AG09319 (cell line): ENCODE measurements at places on chromosomes 6 and 20.
A peak's percentile ranks its signal among the peaks of the same experiment; 100 is the strongest.

GRCh38 chr6:71139249-71139648, 149.4 kb upstream of the OGFRL1 start:
- no peak for DNase-seq

DNA sequence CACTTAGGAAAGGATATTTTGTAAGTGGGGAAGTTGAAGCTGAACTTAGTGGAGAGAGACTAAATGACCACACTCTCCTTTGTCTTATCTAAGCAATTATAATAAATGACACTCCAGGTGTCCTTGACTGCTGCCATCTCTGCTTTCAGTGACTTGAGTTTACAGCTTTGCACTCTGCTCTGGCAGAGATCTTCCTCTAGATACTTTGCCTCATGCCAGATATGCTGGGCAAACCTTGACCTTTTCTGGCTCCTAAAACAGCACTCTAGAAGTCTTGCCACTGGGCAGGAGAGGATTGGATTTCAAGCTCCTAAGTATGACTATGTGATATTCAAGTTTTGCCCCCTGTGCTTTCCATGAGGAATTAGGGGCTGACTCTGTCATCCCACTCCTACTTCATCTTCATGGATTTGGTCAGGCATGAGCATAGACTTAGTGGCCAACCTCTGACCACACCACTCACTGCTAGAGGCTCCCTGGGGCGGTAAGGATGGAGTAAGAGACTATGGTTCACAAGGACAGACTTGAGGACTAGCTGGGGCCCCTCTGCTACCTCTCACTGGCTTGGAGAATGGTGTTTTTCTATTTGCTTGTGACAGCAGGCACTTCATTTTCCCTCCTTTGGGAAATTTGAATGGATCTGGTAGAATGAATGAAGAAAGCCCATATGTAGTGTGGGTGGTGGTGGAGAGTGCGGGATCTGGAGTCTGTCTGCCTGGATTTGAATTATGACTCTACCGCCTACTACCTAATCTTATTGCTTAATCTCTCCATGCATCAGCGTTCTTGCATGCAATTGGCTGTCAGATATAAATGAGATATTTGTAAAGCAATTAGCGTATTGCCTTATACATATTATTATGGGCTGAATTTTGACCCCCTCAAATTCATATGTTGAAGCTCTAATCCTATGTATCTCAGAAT, 191.4 kb downstream of the REV3L start:
- DNase-seq, result no peak

- DNase-seq, result no peak
These were observed 45.2 kb downstream of the BACH2 start for GRCh38 chr6:90251295-90251992.

GRCh38 chr20:40808936-40809335, 119.9 kb upstream of the MAFB start:
- DNase-seq, result no peak

- no peak for DNase-seq
These were observed 618.9 kb upstream of the GJE1 start for GRCh38 chr6:141513830-141514229.

DNA sequence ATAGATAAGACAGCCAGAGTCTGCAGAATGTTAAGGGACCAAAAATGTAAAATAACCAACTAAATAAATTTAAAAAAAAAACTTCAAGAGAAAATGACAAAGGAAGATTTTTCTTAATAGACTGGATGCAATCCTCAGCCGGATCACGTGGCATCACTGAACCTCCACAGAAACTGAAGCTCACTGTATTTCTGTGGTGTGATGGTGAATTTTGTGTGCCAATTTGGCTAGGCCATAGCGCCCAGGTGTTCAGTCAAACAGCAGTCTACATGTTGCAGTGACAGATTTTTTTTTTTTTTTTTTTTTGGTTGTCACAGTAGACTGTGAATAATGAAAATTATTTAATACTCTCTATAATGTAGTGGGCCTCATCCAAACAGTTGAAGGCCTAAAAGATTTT, 95.5 kb downstream of the ARHGAP18 start:
- DNase-seq, result no peak

- DNase-seq, result no peak
These were observed 104.0 kb upstream of the PRSS16 start for GRCh38 chr6:27143474-27144026.

DNA sequence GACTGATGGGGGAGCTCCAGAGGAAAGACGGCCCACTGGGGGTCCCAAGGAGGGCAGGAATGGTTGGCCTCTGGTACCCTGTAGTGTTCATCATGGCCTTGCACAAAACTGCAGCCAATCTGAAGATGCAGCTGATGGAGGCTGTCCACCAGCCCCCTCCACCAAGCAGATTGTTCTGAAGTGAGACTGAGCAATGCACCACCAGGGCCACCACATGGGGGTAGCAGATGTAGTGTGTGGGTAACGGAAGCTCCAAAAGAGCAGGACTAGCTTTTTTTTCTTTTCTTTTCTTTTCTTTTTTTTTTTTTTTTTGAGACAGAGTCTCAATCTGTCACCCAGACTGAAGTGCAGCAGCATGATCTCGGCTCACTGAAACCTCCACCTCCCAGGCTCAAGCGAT, 181.0 kb upstream of the MYLIP start:
- no peak for DNase-seq

DNA sequence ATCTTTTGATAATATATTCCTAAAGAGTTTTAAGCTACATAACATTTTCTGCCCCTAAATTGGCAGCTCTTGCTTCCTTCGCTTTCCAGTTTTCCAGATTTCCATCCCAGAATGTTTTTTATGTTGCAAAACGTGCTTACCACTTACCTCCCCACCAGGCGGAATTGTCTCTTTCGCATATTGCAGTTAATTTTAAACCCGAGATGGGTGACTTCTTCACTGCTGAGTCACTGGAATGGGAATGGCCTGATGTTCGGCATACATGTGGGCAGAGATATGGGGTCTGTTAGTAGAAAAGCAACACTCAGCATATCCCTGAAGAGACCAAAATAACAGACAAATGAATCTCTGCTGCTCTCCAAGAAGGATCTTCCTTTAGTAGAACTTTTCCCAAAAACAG, 491.2 kb downstream of the PREX1 start:
- no peak for DNase-seq

GRCh38 chr6:26304797-26305640, 60.0 kb upstream of the BTN3A2 start:
- DNase-seq, result peak; percentile 75

DNA sequence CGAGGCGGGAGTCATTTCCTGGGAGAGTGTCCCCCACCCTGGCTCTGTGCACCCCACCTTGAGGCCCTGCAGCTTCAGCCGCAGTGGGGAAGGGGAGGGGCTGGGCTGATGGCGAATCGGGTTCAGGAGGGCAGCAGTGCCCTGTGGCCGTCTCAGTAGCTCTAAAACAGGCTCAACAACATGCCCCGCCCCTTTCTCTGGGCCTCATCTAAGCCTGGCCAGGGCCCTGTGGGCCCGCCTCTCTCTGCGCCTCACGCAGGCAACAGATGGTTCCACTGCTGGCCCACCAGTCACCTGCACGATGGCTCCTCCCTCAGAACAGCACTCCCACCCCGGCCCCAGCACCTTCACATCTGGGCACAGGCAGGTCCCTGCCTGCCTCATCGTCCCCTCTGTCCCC, 30.2 kb downstream of the CHRNA4 start:
- no peak for DNase-seq

- DNase-seq, result no peak
These were observed 22.4 kb upstream of the TMEM217 start for GRCh38 chr6:37280162-37280887.

DNA sequence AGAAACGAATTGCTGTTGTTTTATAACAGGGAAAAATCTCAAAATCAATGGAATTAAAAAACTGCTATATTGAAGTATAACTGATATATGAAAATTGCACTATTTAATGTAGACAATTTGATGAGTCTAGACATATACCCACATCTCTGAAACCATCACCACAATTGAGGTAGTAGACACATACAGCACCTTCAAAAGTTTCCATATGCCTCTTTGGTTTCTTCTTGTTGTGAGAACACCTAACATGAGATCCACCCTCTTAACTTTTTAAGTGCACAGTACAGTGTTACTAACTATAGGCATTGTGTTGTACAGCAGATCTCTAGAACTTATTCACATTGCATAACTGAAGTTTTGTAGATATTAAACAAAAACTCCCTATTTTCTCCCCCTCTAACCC, 14.0 kb upstream of the SLC17A5 start:
- no peak for DNase-seq

DNA sequence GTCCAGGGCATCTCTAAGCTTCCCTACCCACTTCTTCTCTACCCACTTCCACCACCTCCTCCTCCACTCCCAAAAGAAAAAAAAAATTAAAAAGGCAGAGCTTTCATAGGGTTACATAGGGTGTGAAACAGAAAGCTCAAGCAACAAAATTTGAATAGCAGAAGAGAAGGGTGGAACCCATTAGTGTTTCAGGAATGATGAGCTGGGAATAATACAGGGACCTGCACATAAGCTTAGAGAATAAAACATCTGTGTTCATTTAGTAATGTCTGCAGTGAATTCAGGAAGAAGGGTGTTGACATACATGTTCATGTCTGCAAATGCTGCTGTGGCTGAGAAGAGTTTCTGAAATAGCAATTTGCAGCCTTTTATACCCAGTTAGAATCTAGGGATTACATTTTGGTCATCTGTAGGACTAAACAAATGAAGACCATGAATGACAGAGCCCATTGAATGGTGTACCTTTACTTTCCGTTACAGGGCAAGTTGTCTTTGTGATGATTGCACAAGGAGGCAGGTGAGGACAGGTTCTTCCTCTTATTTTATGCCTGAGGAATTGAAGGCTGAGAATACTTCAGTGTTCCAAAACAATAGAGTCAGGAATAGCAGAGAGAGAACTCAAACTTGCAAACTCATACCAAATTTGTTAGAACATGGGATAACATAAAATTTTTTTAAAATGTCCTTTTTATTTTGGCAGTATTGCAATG, 975.1 kb downstream of the TFAP2A start:
- no peak for DNase-seq

DNA sequence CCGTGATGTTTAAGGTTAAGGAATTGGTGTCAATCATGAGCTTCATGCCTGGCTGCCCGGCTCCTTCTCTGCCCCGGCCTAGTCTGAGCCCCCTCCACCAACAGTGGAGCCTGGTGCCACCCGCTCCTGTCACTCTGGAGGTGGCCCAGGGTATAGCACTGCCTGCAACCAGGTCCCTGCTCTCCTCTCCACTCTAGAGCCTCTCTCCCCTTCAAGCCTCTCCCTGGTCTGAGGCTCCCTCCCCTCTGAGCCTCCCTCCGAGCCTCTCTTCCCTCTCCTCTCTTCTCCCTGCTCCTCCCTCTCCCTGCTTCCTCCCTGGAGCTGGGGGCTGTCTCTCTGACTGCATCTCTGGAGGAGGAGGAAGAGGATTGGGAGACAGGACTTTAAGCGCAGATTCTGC, 31.3 kb upstream of the MRGBP start:
- DNase-seq, result no peak

DNA sequence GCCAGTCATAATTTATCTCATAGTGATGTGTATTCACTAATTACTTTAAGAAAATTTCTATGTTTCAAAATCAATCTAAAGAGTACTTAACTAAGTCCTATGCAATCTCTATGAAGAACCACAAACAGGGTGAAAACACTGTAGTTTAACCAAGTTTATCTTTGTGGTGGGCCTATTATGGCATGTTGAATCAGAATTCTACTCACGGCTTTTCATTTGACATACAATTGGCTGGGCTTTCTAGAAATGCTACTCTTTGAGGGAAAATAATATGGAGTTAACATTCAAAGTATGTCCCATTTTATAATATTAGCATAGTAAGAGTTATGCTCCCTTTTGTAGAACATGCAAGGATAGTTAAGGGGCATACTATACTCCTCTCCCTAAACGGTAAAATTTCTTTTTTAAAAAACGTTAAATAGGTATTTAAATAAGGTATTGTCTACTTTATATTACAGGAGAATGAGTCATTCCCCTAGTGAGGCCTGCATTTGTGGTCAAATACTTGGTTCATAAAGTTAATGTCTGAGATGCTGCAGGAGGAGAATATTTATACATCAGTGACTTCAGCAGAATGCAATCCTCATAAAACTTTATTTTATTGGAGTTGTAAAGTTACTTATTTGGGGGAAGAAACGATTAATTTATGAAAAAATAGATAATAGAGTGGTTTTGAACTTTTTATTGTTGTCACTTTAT, 1.8 kb downstream of the MOXD1 start:
- DNase-seq, result no peak

GRCh38 chr6:22290045-22290444, 6.8 kb downstream of the PRL start:
- no peak for DNase-seq

DNA sequence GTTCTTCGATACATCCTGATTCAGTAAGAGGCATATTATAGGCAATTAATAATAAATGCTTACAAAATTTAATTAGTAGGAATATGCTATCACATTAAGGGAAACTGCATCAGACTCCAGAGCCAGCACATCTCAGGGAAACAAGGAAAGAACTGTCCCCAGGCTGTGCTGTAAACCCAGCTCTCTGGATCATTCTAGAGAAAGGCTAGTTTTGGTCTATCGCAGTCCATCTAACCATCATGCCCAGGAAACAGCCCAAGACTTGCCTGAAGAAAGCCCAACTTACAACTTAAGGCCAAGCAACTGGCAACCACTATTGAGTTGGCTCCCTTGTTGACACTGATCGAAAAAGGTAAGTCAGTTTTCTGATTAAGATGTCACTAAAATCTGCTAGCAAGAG, 11.3 kb downstream of the MAP3K5 start:
- DNase-seq, result no peak

- no peak for DNase-seq
These were observed 6.5 kb downstream of the RPS6KA2 start for GRCh38 chr6:166620478-166621113.

GRCh38 chr6:167576050-167576741, 250.5 kb upstream of the AFDN start:
- no peak for DNase-seq

DNA sequence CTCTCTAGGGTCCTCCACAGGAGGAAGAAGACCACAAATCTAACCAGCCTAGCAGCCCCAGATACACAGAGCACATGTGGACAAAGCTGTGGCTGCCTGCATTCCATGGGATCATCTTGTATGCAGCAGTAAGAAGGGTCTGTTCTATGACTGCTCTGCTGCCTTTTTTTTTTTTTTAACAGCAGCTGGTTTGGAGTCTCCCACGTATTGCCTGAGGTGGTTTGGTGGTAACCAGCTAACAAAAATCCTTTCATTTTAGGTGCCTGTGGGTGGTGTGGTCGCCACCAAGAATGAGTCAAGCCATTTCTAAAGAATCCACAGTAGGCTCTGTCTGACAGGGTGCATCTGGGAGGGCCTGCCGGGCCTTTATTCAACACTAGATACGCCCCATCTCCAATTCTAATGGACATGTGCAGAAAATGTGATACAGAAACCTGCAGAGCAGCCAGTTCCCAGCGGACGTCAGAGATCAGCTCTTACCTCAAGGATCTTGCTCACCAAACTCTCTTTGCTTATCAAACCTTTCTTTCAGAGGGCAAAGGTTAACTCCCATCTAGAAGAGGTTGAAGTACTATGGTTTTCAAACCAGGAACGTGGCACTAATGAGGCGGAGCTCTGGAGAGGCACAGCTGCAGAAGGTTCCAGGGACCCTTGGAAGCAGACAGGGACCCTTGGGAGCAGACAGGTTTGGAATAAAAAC, 32.0 kb downstream of the GNAS-AS1 start:
- peak; percentile 18 for DNase-seq

- DNase-seq, result no peak
These were observed 271.9 kb upstream of the AGPAT4 start for GRCh38 chr6:161545741-161546140.

- DNase-seq, result no peak
These were observed 84.2 kb downstream of the TRERF1 start for GRCh38 chr6:42367353-42368011.

GRCh38 chr20:50108556-50109235, 4.3 kb downstream of the UBE2V1 start:
- DNase-seq, result no peak

- DNase-seq, result no peak
These were observed 1.1 kb upstream of the SLC4A11 start for GRCh38 chr20:3239867-3240775.
